SJSA1 (cell line): ENCODE measurements at places on chromosomes 4 and X. TPM values are rescaled to one million over a fixed set of nuclear protein-coding genes. Genes with fewer than 3 reads are reported as not detected.

The ZNF518B gene
- total RNA-seq: 23.5 and 24.9 TPM in 2 replicates

- H3K36me3 ChIP-seq: no peaks in the 10 kb centered on the region
- no peak for DNase-seq
- H3K27ac ChIP-seq: no peak overlapping the region
- H3K27me3 ChIP-seq: no peaks in the 10 kb centered on the region
- no peak overlapping the region for H3K4me3 ChIP-seq
Observed at GRCh38 chr4:134388351-134388750, 186.8 kb upstream of the PABPC4L start.

The RASSF6 gene
- total RNA-seq: not detected in 2 replicates

The CFAP299 gene
- total RNA-seq: 0.88 and 2.3 TPM in 2 replicates

The PDHA1 gene
- total RNA-seq: 107 and 282 TPM in 2 replicates

The CT47B1 gene
- not detected in 2 replicates for total RNA-seq

DNA sequence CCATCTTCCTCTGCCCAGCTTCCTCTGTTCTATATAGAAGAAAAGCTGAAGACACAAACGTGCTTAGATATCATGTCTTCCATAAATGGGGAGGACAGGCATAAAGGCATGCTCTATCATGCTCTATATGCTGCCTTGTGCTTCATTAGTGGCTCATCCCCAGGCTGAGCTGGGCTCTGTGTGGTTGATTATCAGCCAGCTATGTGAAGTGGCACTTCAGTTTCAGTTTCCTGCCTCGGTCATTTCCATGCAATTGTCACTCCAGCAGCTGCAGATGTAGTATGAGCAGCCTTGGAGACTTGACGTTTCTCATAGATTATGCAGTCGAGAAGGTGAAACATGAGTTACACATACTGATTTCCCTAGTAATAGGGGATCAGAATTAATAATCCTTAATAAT, 106.2 kb downstream of the SYTL5 start:
- H3K4me1 ChIP-seq: no peaks in the 10 kb centered on the region
- H3K36me3 ChIP-seq: no peaks in the 10 kb centered on the region
- DNase-seq: no peak
- H3K4me3 ChIP-seq: no peak overlapping the region

- H3K27ac ChIP-seq: no peak overlapping the region
- H3K4me3 ChIP-seq: no peak overlapping the region
- no peaks in the 10 kb centered on the region for H3K36me3 ChIP-seq
- H3K27me3 ChIP-seq: no peaks in the 10 kb centered on the region
- DNase-seq: no peak
Observed at GRCh38 chrX:42443267-42443666, 334.7 kb downstream of the PPP1R2C start.

The PNMA5 gene
- 0.08 TPM in 1 of 2 replicates, not detected in the other for total RNA-seq

GRCh38 chrX:30895370-30895769, 6.3 kb upstream of the TAB3 start:
- H3K4me3 ChIP-seq: no peak overlapping the region
- no peaks in the 10 kb centered on the region for H3K27me3 ChIP-seq
- DNase-seq: no peak
- H3K27ac ChIP-seq: no peak overlapping the region

- H3K36me3 ChIP-seq: no peaks in the 10 kb centered on the region
- no peak overlapping the region for H3K4me3 ChIP-seq
- H3K27me3 ChIP-seq: no peaks in the 10 kb centered on the region
- H3K27ac ChIP-seq: no peak overlapping the region
- H3K4me1 ChIP-seq: no peaks in the 10 kb centered on the region
Observed at GRCh38 chr4:69848028-69848427, 11.9 kb downstream of the SULT1E1 start.

The GPRIN3 gene
- total RNA-seq: not detected in 2 replicates

DNA sequence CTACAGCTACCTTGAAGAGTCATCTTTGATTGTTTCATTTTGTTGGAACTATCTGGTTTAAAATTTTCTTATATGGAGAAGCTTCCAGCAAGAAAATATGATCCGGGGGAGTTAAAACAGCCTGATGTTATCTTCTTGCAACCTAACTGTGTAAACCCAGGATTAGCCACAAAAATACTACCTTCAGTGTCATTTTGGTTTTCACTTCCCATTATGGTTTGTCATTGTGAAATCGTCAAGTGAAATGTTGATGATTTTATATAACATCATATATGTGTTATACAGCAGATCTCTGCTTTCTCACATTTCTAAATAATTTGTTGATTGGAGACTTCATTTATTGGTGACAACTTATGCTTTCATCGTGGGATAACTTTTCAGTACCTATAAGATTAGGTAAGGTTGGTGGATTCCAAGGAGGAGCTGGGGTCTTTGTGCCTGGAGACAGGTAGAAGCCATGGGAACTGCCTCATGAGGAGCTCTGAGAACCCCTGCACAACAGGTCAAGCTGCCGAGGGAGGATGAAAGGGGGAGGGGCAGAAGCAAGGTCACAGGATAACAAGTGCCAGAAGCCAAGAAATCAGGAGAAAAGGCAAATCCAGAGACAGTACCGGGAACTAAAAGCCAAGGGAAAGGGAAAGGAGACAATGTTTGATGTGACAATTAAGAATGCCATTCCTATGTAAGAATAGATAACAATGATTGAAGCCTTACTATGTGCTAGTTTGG, 7.2 kb downstream of the ARHGAP24 start:
- H3K27ac ChIP-seq: no peak overlapping the region
- peaks cover 2% of the 10 kb centered on the region; the same call in 1 of the 2 replicates for H3K27me3 ChIP-seq
- DNase-seq: no peak
- peaks cover 5% of the 10 kb centered on the region for H3K4me1 ChIP-seq
- no peaks in the 10 kb centered on the region for H3K36me3 ChIP-seq

GRCh38 chr4:147923854-147924253, 192.0 kb downstream of the ARHGAP10 start:
- no peak overlapping the region for H3K27ac ChIP-seq
- peaks cover 21% of the 10 kb centered on the region; the same call in 1 of the 2 replicates for H3K36me3 ChIP-seq
- no peaks in the 10 kb centered on the region for H3K27me3 ChIP-seq

- peaks cover 8% of the 10 kb centered on the region for H3K27me3 ChIP-seq
- H3K4me1 ChIP-seq: no peaks in the 10 kb centered on the region
- H3K36me3 ChIP-seq: no peaks in the 10 kb centered on the region
- DNase-seq: no peak
- H3K27ac ChIP-seq: no peak overlapping the region
Observed at GRCh38 chr4:174023641-174024040, 259.8 kb downstream of the FBXO8 start.

The KIAA1210 gene
- not detected in 2 replicates for total RNA-seq

The MAGED4 gene
- total RNA-seq: 10.2 and 35.2 TPM in 2 replicates

The PHEX gene
- total RNA-seq: 0.16 TPM in 1 of 2 replicates, not detected in the other

GRCh38 chrX:8274170-8274569, 103.1 kb upstream of the VCX2 start:
- no peaks in the 10 kb centered on the region for H3K27me3 ChIP-seq
- no peaks in the 10 kb centered on the region for H3K36me3 ChIP-seq
- DNase-seq: no peak

DNA sequence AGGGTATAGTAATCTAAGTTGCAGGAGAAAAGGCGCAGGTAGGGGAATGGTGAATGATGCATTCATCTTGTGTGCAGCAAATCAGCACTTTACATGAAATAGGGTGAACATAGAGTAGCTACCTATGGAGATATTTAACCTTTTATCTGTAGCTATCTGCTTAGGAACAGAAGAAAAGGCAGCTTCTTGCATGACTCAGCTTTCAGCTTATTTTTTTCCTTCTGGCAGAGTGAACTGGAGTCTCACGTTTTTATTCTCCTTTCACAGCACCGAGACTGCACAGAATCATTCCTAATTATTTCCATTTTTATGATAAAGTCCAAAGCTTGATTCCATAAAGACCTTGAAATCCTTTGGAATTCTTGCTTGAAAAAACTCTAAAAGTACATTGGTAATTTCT, 4.8 kb upstream of the SCOC start:
- peaks cover 2% of the 10 kb centered on the region; the same call in 1 of the 2 replicates for H3K36me3 ChIP-seq
- H3K4me3 ChIP-seq: no peak overlapping the region
- DNase-seq: no peak
- peaks cover 9% of the 10 kb centered on the region for H3K4me1 ChIP-seq
- H3K27ac ChIP-seq: no peak overlapping the region

The BRS3 gene
- not detected in 2 replicates for total RNA-seq

GRCh38 chrX:13754765-13755164, 20.2 kb downstream of the OFD1 start:
- H3K27me3 ChIP-seq: no peaks in the 10 kb centered on the region
- no peak overlapping the region for H3K27ac ChIP-seq
- H3K4me3 ChIP-seq: no peak overlapping the region
- no peak for DNase-seq
- no peaks in the 10 kb centered on the region for H3K4me1 ChIP-seq

DNA sequence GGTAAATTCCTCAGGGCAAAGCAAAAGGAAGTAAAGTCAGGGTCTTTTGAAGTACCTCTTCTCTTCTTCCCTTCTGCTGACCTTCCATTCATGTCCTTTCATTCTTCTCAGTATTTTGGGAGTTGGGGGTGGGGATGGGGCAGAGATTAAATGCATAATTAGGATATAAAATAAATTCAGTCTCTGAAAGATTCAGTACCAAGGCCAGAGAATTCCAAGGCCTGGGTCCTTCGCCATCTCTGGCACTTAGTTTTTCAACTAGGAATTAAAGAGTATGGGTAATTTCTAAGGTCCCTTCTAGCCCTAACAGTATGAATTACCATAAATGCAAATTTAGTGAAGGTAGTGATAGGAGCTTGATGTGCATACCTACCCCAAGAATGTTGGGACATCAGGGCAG, 47.9 kb downstream of the TEX13B start:
- no peak overlapping the region for H3K27ac ChIP-seq
- no peak for DNase-seq
- no peaks in the 10 kb centered on the region for H3K27me3 ChIP-seq
- H3K4me3 ChIP-seq: no peak overlapping the region
- H3K36me3 ChIP-seq: peaks cover 3% of the 10 kb centered on the region; the same call in 1 of the 2 replicates

GRCh38 chrX:35507701-35508100, 290.4 kb upstream of the MAGEB16 start:
- H3K27me3 ChIP-seq: no peaks in the 10 kb centered on the region
- H3K36me3 ChIP-seq: no peaks in the 10 kb centered on the region
- DNase-seq: no peak
- no peak overlapping the region for H3K27ac ChIP-seq

DNA sequence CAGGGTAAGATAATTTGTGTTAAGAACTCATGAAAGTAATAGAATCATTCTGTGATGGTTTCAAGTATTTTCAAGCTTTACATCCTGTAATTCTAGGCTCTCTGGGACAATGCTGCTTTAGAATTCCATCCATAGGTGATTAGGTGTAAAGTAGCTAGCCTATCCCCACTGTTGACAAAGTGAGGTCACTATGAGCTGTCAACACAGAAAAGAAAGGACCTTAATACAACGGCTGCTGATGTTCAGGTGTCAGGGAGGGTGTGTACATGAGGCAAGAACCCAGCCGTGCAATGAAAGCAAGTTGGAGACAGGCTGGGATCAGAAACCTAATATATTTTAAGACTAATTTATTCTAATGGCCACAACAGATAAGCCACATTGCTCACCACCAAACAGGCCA, 36.8 kb upstream of the SH3RF1 start:
- no peaks in the 10 kb centered on the region for H3K27me3 ChIP-seq
- no peak overlapping the region for H3K27ac ChIP-seq
- no peak overlapping the region for H3K4me3 ChIP-seq
- DNase-seq: no peak
- peaks cover 7% of the 10 kb centered on the region; the same call in 1 of the 2 replicates for H3K4me1 ChIP-seq
- no peaks in the 10 kb centered on the region for H3K36me3 ChIP-seq

DNA sequence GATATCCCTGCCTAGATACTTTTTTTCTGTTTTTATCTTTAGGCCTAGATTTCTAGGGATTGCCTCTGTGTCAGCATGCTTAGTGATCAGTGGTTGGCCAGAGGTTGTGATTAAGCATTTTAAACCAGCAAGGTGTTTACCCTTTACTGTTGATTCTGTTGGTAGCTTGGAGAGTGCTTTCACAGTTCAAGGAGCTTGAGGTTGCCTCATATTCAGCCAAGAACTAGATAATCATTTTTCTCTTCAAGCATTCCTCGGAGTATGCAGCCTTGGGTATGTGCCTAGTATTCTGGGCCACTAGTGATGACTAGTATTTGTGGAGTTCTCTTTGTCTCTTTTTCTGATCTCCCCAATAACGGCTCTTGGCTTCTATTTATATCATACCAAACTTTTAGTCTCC, 20.4 kb downstream of the APOOL start:
- H3K4me3 ChIP-seq: no peak overlapping the region
- H3K27ac ChIP-seq: no peak overlapping the region
- no peaks in the 10 kb centered on the region for H3K4me1 ChIP-seq
- no peak for DNase-seq
- H3K36me3 ChIP-seq: no peaks in the 10 kb centered on the region

The WFS1 gene
- 17.4 and 21.0 TPM in 2 replicates for total RNA-seq

The ENPP6 gene
- total RNA-seq: not detected in 2 replicates

- peaks cover 13% of the 10 kb centered on the region for H3K4me1 ChIP-seq
- H3K4me3 ChIP-seq: no peak overlapping the region
- no peaks in the 10 kb centered on the region for H3K36me3 ChIP-seq
- no peak overlapping the region for H3K27ac ChIP-seq
Observed at GRCh38 chr4:145945431-145946155, 7.0 kb upstream of the ZNF827 start.

The GPR34 gene
- total RNA-seq: not detected in 2 replicates

- no peak overlapping the region for H3K27ac ChIP-seq
- no peaks in the 10 kb centered on the region for H3K36me3 ChIP-seq
- no peaks in the 10 kb centered on the region for H3K4me1 ChIP-seq
- no peak for DNase-seq
- H3K27me3 ChIP-seq: no peaks in the 10 kb centered on the region
Observed at GRCh38 chr4:22733816-22734215, 41.1 kb downstream of the GBA3 start.

DNA sequence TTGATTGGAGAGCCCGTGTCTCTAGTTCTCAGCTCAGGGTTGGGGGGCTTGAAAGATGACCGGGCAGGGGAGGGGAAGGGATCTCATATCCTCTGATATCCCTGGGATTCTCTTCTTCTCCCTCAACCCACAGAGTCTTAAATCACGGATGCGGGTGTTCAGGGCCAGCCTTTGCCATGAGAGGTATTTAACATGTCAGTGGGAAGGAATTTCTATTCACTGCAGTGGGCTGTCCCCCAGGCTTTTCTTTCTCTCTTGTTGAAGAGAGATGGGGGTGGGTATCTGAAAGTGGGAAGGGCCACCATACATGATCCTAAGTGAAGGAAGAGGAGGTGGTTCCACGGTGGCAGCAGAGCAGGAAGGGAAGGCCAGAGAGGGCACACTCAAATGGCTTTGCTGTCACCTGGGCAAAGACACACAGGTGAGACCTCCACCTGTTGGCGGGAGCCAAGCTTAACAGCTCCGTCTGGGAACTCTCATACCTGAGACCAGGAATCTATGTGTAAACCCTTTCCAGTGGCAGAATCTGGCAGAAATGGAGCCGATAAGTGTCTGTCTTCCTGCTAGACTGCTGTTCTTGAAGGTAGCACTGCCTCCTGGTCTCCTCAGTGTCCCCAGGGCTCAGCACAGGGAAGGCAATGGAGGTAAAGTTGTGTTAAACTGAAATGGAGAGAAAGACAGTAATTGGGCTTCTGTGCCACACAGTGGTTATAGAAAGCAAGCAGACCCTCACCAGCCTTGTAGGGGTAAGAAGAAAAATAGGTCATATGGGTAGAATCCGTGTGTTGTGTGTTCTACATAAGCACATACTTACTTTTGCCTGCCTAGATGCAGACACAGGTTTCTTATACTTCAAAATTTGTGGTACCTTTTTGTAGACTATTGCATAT, 49.4 kb downstream of the RHOH start:
- no peaks in the 10 kb centered on the region for H3K27me3 ChIP-seq
- H3K4me3 ChIP-seq: no peak overlapping the region
- no peak for DNase-seq
- no peaks in the 10 kb centered on the region for H3K4me1 ChIP-seq

- no peak overlapping the region for H3K4me3 ChIP-seq
- peaks cover 22% of the 10 kb centered on the region for H3K4me1 ChIP-seq
- H3K36me3 ChIP-seq: no peaks in the 10 kb centered on the region
Observed at GRCh38 chr4:147194114-147194513, 248.4 kb upstream of the TTC29 start.

The PAGE1 gene
- not detected in 2 replicates for total RNA-seq

The RHOXF2 gene
- total RNA-seq: not detected in 2 replicates

The KCTD8 gene
- total RNA-seq: not detected in 2 replicates

The HEPH gene
- 5.8 and 9.6 TPM in 2 replicates for total RNA-seq
